ENCODE measurements at places on chromosomes 6 and 20.

GRCh38 chr6:137661601-137662000 lies 167.4 kb upstream of the OLIG3 start:
- no peak for DNase-seq

- DNase-seq, result peak; percentile 92
Observed at GRCh38 chr20:9407805-9408421, 106.5 kb upstream of the LAMP5 start.

- no peak for DNase-seq
Observed at GRCh38 chr6:152727507-152727906, 23.1 kb upstream of the VIP start.

GRCh38 chr6:170271771-170272314 lies 19.0 kb downstream of the DLL1 start:
- no peak for DNase-seq

DNA sequence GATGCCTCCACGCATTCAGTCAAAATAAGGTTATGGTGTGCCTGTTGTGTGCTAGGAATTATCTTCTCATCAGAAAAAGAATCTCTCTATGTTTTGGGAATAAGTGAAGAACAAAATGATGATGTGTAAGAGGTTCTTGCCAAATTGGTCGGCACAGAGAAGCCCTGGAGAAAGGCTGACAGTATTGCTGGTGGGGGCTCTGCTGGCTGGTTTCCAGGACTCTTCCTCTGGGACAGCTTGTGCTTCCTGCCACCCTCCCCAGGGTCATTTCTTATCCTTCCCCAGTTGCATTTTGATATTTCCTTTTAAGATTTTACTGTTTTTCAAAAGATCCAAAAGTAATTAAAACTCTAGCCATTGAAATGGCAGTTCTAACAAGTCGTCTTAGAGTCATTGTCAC lies 22.1 kb downstream of the CST4 start:
- no peak for DNase-seq

DNA sequence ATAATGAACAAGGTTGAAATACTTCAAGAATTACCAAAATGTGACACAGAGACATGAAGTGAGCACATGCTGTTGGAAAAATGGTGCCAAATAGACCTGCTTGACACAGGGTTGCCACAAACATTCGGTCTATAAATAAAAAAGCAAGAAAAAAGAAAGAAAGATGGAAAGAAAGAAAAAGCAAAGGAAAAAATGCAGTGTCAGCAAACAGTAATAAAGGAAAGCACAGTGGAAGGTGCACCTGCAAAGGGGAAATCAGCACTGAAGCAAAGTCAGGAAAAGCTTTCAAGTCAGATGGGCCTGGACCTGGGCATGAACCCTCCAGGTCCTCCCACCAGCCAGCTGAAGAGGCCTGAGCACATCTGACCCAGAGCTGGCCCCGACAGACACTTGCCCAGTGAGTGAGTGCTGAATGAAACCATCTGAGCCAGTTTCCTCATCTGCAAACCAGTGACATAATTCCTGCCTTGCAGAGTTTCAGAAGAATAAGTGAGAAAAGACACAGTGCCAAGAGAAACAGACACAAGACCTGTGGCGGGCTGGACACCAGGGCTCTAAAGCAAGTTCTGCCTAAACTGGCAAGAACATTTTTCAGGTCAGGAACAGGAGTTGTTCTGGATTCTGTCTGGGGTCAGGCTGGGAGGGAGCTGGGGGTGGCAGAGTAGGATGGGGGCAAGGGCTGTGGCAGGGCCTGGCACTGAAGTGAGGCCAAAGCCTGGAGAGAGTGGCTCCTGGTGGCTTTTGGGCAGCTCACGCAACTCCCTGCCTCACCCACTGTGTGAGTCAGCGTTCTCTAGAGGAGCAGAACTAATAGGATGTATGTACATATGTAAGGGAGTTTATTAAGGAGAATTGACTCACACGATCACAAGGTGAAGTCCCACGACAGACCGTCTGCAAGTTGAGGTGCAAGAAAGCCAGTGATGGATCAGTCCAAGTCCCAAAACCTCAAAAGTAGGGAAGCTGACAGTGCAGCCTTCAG lies 23.9 kb upstream of the MICB start:
- DNase-seq, result no peak

GRCh38 chr6:111061508-111061907 lies 25.8 kb upstream of the SLC16A10 start:
- DNase-seq, result no peak

DNA sequence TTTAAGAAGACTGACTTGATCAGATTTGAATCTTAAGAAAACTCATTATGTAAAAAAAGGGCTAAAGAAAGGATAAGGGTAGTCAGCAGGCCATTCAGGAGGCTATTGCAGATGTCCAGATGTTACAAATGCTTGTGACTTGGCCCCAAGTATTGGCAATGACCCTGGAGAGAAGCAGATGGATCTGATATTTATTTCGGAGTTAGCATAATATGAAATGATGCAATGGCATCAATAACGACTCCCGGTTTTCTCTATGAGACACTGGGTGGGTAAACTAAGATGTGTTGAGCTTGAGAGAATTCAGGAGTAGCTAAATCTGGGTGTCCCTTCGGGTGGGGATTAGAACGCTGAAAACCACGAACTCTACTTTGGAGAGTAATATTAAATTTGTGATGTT lies 149.7 kb downstream of the LAMA2 start:
- DNase-seq, result no peak

DNA sequence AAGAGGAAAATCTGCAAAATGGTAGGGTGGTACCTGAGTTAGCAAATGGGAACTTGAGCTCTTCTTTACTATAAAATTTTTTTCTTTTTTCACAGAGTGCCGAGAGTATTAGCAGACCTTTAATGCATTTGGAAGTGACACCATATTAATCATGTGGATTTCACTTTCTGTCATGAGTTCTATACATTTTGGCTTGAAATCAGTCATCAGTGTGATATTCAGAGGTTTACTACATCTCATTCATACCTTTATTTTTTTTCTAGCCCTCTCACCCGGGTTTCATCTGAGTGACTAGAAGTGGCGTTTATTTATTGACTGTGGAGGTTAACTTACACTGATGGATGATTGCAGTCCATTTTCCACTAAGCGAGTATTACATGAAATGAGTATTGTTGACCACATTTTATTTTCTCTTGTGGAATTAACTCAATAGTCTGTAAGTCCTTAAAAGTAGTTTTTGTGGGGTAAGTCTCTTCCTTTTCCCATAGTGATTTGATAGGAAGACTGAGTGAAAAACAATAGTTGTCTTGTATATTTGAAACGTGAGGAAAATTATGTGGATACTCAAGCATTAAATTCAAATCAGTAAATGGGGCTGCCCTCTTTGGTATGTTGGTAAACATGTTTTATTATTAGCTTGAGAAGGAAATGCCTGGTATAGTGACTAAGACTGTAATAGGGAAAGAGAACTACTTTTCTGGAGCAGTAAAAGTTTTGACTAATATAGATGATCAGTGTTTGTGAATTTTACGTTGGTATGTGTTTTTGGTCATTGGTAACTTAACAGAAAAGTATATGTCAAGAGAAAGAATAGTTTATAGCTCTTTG lies 55.5 kb downstream of the JARID2 start:
- no peak for DNase-seq

DNA sequence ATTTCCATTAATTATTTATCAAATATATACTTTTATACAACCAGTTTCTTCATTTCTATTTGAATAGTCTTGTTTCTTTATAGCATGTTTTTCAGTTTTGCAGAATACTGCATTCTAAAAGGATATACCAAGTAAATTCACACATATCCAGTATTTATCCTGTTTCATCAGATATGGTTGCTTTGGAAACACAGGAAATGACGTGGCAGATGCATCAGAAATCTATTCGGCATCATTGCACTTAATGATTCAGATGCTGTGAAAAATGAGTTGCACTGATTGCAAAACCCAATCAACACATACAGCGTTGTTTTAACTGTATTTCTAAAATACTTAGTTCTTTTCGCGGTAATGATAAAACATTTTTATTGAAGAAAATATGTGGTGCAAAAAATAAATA lies 594.9 kb downstream of the CDH26 start:
- no peak for DNase-seq

- DNase-seq, result no peak
Observed at GRCh38 chr20:43916881-43917371, 2.3 kb downstream of the TOX2 start.

- no peak for DNase-seq
Observed at GRCh38 chr20:24608926-24609667, 139.7 kb downstream of the SYNDIG1 start.

DNA sequence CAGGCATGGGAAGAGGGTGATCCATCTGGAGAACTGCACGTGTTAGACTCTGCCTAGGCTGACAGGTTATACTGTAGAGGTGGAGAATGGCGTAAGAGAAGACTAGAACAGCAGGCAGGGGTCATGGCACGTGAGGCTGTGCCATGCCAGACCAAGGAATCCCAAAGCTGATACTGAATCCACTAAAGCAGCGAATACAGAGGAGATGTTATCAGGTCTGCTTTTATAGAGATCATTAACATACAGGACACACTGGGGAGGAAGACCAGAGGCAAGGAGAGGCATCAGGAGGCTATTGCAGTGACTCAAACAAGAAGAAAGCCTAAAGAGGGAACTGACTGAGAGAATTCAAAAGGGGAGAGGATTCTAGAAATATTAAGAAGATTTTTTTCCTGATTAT lies 12.9 kb downstream of the PHACTR1 start:
- no peak for DNase-seq

DNA sequence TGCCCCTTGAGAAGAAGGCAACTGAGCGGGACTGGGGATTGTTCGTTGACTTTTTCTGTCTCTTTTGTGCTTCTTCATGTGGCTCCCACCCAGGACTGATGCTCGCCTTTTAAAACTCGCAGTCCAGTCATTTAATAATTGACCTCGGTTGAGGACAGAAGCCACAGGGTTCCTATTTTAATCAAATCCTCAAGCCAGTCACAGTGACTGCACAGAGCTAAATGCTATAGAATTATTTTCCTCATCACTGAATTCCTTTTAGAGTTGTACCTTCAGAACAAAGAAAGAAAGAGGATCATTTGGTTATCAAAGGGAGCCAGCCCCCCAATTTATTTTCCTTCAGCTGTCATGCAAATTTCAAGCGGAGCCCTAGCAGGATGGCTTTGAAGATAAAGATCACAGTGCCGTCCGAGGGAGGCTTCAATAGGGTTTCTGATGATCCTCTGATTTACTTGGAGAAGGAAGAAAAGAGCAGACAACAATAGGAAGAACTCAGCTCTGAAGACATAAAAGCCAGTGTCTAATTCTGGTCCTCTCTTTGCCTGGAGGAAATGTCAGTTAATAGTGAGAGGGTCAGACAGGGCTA lies 186.6 kb downstream of the DOK5 start:
- DNase-seq, result no peak

Measured in cerebellar cortex (tissue), 1 donor.